ENCODE measurements at places on chromosomes 13 and 19.

GRCh38 chr13:72141855-72142519 is 275.0 kb upstream of the DACH1 start:
- no peak for DNase-seq

GRCh38 chr13:108943842-108944241 is 314.4 kb downstream of the MYO16 start:
- DNase-seq, result no peak

GRCh38 chr13:82634946-82635345 is 1247.3 kb downstream of the SLITRK1 start:
- no peak for DNase-seq

GRCh38 chr19:35696835-35697234 is 7.5 kb upstream of the ZBTB32 start:
- no peak for DNase-seq

DNA sequence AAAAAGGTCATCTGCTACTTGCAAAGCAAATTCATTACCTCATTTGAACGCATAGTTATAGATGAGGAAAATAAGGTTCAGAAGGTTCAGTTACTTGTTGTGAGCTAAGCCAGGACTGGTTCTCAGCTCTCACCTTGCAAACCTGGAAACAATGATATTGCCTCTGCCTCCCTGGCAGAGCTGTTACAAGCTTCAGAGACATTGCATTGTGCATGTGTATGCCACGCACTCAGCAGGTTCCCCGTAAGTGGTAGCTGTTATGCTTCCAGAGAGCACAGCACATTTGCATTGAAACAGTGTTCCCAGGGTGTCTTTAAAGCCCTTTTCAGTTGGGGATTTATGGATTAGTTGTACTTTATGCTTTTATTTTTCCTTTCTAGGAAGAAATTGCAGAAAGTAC is 80.6 kb downstream of the DGKH start:
- DNase-seq, result no peak

GRCh38 chr19:34323433-34324204 is 41.4 kb upstream of the GPI start:
- no peak for DNase-seq

DNA sequence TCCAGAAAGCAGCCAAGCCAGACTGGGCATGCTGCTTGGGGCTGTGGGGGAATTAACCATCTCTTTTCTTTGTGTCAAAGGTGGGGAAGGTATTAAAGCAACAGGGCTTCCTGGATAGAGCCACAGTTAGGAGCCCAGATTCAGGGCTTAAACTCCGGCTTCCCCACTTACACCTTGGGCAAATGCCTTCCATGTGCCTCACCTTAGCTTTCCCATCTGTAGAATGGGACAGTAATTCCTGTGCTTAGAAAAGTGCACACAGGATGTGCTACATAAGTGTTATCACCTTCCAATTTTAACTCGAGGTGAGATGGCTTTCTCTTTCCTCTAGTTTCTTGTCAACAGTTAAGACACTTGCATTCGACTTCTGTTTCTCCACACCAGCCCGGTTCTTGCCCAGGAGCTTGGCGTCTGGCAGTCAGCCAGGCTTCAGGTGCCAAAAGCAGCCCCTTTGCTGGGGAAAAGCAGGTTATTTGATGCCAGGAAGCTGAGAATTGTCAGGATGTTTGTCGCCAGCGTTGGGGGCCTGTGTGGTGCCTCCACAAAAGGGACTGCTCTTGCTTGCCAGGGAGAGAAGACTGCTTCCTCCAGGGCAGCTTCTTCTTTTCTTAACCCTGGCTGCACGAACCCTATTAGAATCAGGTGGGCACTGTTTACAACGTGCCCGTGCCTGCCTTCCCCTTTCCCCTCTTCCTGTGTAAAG is 79.2 kb downstream of the SIPA1L3 start:
- DNase-seq, result no peak

DNA sequence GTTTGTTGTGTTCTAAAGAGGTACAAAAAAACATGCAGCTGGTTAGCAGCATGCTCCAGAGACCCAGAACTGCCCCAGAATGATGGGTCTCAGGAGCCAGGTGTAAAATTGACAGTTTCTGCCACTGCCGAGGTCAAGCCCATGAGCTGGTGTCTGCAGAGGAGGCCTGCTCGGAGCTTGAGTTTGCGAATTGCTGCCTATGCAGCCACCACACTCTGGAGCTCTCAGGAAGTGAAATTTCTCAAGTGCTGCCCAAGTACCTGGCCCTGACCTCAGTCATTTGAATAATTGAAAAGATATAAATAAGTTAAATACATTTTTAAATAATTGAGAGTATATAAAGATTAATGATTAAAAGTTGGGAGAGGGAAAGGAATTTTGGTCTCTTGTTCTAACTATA is 66.4 kb downstream of the ZAR1L start:
- DNase-seq, result no peak

- DNase-seq, result no peak
Measured at GRCh38 chr13:49226613-49227012, 6.5 kb downstream of the MLNR start.

DNA sequence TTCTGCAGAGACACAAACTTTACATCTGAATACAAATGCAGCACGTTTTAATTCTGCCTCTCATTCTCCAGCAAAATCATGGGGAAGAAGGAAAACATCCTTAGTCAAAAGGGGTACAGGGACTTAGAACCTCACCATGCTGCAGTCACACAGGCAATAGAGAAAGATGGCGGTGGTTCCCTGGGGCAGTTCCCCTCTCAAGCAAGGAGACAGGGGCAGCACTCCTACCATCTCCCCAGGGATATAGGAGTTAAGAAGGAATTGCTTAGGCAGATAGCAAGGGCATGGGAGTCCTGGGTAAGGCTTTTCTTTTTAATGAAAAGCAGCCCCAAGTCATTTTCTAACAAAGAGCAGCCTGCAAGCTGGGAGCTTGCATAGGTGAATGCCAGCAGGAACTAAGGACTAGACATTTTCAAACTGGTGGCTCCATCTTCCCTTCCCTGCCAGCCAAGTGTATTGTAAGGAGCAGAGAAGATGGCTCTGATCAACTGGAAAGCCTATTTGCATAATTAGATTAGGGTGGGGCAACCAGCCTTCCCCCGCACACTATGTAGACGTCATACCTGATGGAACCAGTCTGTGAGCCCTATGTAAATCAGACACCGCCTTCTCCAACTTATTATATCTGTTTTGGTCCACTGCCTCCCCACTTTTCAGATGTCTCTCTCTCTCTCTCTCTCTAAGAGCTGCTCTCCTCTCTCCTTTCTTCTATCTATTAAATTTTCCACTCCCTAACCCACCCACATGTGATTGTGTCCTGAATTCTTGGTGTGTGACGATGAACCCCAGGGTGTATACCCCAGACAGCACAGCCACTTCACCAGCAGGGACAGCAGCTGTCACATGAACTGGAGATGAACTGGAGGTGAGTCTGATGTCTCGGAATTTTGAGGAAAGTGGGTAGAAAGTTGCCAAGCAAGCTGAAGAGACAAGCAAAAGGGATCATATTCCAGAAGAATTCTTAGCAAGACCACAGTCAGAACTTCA is 514.5 kb downstream of the IRS2 start:
- DNase-seq, result peak; percentile 13

DNA sequence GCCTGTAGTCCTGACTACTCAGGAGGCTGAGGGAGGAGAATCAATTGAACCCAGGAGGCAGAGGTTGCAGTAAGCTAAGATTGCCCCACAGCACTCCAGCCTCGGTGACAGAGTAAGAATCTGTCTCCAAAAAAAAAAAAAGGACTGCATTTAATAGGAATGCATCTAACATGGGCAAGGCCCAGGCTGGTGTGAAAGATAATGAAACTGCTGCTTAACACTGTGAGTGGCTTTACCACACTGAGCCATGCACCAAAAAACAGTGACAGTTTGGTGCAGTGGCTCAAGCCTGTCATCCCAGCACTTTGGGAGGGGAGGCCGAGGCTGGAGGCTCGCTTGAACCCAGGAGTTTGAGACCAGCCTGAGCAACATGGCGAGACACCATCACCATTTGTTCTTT is 8.6 kb downstream of the GTF2F1 start:
- no peak for DNase-seq

- DNase-seq, result peak; percentile 85
Measured at GRCh38 chr13:113647351-113648215, 10.4 kb downstream of the ATP4B start.

- peak; percentile 68 for DNase-seq
Measured at GRCh38 chr19:38729653-38730469, 14.4 kb downstream of the CAPN12 start.

DNA sequence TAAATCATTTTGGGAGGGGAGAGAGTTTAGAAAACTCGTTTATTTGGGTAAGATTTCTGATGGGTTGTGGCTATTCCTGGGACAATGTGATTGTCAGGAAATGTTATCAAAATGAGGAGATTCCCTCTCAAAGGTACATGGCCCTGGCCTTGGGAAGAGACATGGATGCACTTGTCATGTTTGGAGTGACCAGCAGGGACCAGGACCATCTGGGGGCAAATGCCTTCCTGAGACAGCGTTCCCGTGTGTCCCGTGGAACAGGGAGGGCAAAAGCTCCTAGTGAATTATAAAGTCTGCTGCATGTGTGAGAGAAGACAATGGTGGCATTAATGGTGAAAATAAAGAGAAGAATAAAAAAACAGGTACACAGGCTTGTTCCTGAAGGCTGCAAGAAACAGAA is 317.3 kb downstream of the ZNF536 start:
- no peak for DNase-seq

- DNase-seq, result no peak
Measured at GRCh38 chr13:88752041-88752440, 1080.9 kb downstream of the SLITRK5 start.

Measured in H4 (cell line).